HS-5 (cell line): ENCODE measurements at places on chromosomes 5 and 9.

DNA sequence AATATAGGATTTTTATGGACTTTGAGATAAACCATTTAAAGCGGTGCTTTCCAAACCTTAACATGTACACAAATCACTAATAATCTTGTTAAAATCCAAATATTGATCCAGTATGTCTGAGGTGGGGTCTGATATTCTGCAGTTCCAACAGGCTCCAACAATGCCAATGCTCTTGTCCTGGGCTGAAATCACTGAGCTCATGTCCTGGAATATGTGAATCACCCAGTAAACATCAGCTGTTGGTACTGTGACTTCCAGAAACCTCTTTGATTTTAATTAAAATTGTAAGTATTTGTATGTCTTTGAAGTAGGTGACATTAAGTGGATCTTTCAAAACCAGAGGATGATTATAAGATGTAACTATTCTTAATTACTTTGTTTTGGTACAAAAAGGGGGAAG, 52.8 kb upstream of the CAST start:
- DNase-seq, result no peak

GRCh38 chr9:88732128-88732527, 197.2 kb downstream of the NXNL2 start:
- no peak for DNase-seq

GRCh38 chr9:117480253-117480652, 65.4 kb upstream of the ASTN2 start:
- no peak for DNase-seq

DNA sequence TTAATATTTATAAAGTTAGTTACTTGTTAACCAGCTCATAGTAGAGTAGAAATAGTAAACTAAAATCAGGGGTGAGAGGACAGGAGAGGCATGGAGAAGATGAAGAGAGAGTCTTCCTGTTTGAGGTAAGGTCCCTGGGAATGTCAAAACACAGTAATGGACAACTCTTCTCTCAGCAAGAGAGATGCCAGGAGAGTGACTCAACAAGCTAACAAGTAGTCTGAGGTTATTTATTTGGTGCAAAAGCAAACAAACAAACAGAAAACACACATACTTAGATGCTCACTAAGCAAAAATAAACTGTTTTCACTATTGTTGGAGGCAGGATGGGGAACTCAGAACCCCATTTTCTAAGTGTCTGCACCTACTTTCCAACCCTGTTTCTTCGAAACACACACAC, 333.2 kb upstream of the RFX3 start:
- no peak for DNase-seq

DNA sequence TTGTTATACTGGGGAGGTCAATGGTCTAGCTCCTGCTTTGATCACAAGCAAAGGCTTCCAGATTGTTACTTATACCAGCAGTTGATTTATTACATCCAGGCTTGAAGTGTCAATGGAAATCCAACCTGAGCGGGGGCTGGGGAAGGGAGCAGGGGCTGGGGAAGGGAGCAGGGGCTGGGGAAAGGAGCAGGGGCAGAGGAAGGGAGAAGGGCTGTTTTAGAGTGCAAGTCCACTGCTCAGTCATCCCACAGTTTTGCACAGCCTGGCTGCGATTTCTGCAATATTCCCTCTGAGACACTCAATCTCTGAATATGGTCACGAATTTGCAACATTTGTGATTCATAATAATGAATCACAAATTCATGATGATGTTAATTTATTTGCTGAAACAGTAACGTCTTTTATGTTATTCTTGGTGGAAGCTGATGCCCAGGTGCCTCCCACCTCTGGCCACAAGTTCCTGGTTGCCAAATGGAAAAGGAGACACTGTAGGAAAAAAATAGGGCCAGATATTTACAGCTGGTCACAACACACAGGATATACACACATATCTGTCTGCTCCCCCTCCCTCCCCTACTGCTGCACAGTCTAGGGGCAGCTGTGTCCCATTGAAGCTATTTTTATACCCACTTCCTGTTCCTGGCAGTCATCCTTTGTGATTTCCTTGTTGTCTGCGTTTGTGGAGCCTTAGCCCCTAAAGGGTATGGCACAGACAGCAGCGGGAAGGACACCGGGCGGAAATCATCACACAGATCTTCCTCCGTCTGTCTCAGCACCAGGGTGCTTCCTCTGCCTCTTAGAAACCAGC, 325.1 kb downstream of the GADD45G start:
- DNase-seq, result no peak

- DNase-seq, result no peak
Observed at GRCh38 chr5:141479776-141480175, 4.0 kb downstream of the PCDHGC3 start.

- no peak for DNase-seq
Observed at GRCh38 chr9:27433631-27434325, 90.3 kb upstream of the IFNK start.
